ENCODE measurements at places on chromosomes 4 and X.

GRCh38 chr4:120844528-120844921, 78.0 kb downstream of the PRDM5 start:
- no peak for DNase-seq

- no peak for DNase-seq
Observed at GRCh38 chrX:2715066-2715600, 24.0 kb downstream of the CD99 start.

DNA sequence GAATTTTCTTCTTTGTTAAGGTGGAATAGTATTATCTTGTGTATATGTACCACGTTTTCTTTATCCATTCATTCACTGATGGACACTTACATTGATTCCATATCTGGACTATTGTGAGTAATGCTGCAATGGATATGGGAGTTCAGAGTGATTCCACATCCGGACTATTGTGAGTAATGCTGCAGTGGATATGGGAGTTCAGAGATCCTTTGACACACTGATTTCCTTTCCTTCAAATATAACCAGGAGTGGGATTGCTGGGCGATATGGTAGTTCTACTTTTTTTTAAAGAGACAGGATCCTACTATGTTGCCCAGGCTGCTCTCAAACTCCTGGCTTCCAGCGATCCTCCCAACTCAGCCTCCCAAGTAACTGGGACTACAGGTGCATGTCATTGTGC, 12.1 kb downstream of the TMEM156 start:
- DNase-seq = no peak

DNA sequence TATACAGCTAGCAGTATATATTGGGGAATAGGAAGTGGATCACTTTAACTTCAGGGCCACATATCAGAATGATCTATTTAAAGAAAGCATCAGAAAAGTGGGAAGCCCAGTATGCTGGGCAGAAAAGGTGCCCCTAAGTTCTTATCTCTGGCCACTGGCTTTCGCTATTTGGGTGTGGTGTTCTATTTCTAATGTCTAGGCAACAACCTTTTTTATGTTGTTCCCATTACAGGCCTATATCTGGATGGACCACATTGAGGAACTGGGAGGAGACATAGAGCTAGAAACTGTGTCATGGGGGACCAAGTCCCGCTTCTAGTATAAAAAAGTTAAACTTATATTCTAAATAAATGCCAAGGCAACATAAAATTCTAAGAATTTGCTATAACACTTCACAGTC, 935.6 kb downstream of the PDHA2 start:
- DNase-seq = no peak

- no peak for DNase-seq
Observed at GRCh38 chr4:93334003-93334402, 494.6 kb upstream of the ATOH1 start.

DNA sequence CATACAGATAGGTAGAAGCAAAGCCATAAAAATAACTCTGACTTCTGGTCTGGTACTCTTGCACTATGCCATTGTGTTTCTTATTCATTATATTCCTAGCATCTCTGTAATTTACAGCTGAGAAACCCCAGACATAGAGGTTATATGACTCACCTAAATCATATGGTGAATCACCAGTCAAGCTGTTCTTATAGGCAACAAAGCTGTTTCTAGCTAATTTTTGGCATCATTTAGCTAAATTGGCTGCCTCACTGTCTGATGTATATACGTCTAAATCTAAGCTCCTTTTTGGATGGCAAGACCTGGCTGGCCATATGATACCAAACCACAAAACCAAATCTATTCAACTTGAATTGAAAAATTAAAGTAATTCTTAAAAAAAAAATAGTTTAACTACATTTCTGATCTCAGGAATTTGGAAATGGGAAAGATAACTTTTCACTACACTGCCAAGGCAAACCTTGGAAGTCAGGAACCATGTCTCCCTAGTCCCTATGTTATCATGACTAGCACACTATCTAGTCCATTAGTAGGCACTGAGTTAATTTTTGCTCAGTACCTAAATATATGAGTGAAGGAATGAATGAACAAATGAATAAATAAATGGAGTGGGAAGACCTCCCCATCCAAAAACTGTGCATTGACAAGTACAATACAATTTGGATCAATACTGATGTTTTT, 41.3 kb upstream of the STAG2 start:
- DNase-seq = no peak

DNA sequence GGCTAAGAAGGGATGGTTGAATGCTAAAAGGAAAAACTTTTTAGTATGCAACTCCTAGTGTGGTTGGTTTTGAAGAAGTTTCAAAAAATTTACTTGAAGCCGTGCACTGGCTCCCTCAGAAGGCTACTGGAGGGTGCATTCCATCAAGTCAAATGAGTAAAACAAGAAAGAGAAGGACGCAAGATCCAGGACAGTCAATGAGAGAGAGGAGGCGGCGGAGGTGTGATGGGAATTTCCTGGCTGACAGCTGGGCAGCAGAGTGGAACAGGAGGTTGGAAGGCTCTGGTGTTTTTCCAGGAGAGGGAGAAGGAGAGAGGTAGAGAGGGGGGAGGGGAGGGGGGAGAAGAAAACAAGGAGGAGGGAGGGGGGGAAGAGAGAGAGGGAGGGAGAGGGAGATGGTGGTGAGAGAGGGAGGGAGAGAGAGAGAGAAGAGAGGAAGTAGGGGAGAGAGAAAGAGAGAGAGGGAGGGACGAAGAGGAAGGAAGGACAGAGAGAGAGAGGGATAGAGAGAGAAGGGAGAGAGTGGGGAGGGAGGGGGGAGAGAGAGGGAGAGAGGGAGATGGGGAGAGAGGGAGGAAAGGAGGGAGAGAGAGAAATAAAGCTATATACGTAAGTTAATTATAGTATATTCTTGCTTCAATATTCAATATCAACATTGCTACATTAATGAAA, 126.4 kb downstream of the SH3KBP1 start:
- DNase-seq = no peak

DNA sequence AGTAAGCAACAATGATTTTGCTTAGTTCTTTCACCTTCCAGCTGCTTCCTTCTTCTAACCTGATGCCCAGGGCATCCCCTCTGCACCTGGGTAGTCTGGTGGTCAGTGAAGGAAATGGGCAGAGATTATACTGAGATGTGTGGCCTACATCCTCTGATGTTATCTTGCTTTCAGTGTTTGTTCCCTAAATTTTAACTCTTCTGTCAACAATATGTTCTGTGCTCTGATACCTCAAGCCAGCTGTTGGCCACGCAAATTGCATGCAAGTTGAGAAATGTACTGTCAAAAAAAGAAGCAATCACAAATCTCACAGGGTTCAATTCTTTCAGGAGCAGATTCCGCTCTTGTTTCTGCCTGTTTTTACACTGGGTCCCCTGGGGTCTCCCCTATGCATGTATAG, 73.8 kb downstream of the FBXW7 start:
- DNase-seq = no peak

DNA sequence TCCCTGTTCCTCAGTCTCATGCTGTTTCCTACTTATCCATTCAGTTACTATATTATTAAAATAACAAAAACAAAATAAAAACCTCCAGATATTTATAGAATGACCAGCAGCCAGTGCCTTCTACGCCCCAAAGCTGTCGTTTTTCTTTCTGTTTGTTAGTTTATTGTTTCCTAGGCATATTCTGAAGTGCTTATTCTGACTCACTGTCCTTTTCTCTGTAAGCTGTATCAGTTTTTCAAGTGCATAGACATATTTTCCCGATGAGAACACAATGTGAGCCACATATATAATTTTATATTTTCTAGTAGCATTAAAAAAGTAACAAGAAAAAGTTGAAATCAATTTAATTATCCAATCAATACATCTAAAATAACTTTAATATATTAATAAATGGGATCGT, 2158.6 kb upstream of the TENM3 start:
- no peak for DNase-seq

DNA sequence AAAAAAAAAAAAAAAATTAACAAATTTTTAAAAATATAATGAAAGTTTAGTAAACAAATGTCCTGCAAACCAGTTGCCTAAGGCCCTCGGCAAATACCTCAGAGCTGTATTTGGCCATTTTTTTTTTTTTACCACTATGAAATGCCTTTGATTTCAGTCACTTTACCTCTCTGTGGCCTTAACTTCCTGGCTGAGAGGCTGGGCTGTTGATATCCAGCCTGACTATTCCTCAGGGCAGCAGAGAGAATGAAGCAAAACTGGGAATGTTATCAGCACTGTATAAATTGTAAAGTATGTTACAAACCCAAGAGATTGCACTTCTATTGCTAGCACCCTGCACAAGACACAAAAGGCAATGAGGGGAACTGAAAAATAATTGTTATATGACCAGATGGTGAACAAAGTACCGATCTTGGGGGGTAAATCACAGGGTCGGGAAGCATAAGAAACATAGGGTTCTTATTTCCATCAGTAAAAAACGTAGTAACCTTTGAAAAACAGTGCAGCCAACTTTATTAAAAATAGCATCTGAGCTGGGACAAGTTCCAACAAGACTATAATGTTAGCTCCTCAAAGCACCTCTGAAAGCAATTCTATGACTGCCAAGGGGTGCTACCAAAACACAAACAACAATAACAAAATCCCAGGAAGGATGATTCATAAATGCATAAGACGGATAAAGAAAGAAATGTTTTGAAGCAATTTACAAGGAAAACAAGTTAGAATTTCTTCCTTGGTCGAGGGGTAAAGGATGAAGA, 18.1 kb downstream of the USP46 start:
- no peak for DNase-seq

DNA sequence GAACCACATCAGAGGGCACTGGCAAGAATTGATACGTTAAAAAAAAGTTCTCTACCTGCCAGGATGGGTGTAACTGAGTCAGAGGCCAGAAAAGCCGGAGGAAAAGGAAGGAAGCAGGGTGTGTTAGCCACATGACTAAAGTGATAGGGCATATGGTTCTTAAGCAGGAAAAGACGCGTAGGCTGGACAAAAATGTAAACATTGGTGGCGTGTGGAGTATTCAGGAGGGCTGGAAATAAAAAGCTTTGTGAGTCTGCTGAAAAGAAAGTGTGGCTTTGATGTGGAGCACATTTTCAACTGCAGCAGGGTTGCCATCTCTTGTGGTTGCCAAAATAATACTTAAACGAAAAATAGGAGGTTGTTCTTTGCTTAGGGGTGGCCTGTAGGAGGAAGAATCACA, 186.5 kb upstream of the RPL34 start:
- DNase-seq = no peak

DNA sequence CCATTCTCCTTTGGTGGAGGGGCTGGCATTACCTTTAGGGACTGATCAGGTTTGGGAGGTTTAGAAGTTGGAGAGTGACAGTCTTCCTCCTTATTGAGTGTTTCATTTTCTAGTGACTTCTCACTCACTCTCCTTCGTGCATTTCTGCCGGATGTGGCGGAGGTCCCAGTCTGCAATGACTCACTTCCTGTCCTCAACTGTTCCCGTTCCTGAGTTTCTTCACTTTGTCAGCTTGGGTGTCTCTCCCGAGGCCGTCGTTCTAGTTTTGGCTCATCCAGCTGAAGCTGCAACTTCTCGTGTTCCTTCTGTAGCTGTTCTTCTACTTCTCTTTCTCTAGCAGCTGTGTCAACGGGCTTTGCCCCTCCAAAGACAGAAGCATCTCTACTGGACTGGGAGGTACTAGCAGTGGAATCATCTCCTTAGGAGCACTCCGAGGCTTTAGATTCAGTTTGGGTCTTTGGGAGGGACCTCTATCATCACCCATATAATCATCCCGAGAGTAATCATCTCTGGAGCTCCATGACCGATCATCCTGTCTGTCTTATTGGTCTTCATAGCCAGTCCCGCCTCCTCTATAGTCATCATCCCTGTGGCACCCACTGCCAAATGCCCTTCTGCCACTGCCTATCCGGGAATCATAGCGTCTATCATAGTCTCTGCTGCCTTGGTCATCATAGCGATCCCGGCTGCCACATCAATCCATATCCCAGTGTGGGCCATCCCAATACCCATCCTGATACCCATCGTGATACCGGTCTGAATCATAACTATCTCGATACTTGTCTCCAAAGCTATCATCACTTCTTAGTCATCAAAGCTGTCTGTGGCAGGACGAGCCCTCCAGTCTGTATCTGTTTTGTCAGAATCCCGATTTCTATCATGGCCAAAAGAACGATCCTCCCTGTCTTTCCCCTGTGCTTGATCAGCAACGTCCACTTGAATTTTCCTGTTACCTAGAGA, 35.3 kb upstream of the VSIG4 start:
- DNase-seq = no peak

DNA sequence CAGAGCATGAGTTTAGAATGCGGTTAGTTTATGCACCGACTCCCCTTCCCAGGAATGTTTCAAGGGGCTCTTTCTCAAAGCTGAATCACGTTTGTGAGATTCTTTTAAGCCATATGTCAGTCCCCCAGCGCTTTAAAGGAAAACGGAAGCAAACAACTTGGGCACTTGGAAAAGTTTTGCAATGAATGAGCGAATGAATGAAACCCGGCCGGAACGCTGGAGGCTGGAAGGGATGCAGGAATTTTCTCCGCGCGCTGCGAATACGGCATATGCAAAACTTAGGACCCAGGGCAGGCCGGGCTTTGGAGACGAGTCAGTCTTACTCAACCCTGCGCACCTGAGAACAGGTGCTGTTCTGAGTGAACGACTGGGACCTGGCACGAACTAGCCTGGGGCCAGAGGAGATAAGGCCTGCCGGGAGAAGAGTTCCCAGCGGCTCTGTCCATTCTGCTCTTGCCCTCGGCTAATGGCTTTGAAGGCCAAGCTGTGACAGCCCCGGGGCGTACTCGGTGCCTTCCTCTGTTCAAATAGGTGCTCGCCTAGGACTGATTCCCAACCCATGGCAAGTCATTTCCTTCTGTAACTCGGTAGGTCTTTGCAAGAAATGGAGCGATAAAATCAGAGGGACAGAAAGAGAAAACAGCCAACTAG, 743 bp upstream of the NRK start:
- DNase-seq = no peak

DNA sequence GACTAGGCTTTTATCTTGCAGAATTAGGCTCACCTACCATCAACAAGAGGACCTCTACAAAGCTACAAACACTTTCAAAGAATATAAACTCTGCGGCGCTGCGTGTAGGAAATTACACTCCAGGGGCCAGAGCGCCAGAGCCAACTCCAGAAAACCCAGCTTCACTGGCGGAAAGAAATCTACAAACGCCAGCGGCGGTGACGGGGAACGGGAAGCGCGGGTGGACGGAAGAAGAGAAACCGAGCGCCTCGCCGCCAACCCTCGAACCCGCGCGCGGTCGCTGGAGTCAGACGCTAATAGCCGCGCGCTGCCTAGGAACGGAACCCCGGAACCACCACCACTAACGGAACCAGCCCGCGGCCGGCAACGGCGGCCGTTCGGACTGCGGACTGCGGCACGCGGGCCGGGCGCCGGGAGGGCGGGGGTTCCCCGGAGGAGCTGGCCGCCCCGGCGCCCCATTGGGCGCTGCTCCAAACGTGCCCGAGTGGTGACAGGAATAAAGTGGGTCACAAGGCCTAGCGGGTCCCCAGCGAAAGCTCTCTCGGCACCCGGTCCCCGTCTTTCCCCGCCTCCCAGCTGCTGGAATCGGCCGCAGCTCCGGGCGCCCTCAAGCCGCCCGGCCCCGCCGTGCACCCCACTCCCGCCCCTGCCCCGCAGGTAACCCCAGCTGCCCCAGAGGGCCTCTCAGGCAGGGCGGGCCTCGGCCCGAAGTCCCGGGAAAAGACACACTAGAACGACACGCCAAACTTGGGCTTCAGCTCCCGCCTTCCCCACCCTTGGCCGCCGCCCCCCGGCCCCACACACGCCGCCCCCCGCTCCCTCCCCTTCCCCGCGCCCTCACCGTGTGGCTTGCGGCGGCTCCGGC, 836 bp downstream of the CLOCK start:
- DNase-seq = peak; percentile 52

- DNase-seq = no peak
Observed at GRCh38 chr4:170978990-170979389, 834.2 kb upstream of the GALNTL6 start.
